Astrocyte (in vitro differentiated cells and primary cell): ENCODE measurements at places on chromosomes 7 and 10. TPM values are rescaled to one million over a fixed set of nuclear protein-coding genes. Genes with fewer than 3 reads are reported as not detected.
A peak's percentile ranks its signal among the peaks of the same experiment; 100 is the strongest.

The SLC18A3 gene
- total RNA-seq: 1.0 and 4.6 TPM in 2 replicates

GRCh38 chr7:138456220-138456619 is 3.8 kb upstream of the TRIM24 start:
- no peak for DNase-seq
- H3K27ac ChIP-seq: no peak overlapping the region
- no peaks in the 10 kb centered on the region for H3K27me3 ChIP-seq
- H3K4me3 ChIP-seq: no peak overlapping the region

DNA sequence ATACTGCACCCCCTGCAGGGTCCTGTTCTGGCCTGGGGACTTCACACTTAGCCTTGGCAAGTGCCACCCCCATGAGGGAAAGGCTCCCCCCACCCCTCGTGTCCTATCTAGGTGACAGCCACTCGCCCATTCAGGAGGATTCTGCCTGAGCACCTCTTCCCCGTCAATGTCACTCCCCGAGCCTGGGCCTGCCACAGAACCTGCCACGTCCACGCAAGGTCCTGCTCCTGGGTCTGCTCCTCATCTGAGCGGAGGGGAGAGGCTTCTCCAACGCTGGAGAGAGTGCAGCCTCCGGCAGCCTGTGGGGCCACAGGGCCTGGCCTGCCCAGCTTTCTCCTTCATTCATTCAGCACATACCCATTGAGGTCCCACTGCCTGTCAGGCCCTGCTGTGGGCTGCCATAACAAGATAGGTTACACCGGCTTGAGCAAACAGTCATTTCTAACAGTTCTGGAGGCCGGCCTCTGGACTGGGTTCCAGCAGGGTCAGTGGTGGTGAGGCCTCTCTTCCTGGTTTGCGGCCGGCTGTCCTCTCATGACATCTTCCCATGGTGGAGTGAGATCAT is 92.0 kb upstream of the RET start:
- H3K27ac ChIP-seq: no peak overlapping the region
- H3K4me3 ChIP-seq: no peak overlapping the region
- no peaks in the 10 kb centered on the region for H3K36me3 ChIP-seq

The CLIP2 gene
- 31.4 and 35.4 TPM in 2 replicates for total RNA-seq

The DNAH11 gene
- total RNA-seq: 0.43 and 0.72 TPM in 2 replicates

The LRIT1 gene
- total RNA-seq: not detected in 2 replicates

GRCh38 chr7:30001998-30002397 is 12.4 kb upstream of the SCRN1 start:
- H3K27me3 ChIP-seq: no peaks in the 10 kb centered on the region
- H3K36me3 ChIP-seq: no peaks in the 10 kb centered on the region
- H3K4me1 ChIP-seq: no peaks in the 10 kb centered on the region

DNA sequence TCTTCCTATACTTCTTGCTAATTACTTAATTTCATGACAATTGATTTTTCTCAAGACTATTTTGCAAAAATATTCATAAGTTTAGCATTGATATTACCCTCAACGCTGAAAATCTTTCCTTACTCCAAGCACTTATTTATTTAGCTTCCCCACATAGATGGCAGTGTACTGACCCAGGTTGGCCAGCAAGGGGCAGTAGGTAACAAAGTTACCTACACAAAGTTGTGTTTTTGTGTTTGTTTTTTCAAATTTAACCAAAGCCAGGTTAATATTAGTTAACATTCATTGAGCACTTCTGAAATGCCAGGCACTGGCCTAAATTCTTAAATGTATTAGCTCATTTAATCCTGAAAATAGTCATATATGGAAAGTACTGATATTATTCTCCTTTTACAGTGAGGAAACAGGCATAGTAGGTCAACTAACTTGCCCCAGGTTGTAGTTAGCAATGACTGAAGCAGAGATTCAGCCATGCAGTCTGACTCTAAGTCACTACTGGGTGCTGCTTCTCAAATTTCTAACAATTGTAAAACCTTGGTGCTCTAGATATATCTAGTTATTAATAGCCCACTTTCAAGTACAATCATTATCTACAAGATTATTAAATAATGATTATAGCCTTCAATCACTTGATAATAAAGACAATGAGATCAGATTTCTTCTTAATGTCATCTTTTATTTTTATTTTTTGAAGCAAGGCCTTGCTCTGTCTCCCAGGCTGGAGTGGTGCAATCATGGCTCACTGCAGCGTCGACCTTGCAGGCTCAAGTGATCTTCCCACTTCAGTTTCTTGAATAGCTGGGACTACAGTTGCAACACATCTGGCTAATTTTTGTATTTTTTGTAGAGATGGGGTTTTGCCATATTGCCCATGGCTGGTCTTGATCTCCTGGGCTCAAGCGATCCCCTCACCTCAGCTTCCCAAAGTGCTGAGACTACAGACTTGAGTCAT is 5.8 kb upstream of the GGCT start:
- H3K27me3 ChIP-seq: no peaks in the 10 kb centered on the region
- no peaks in the 10 kb centered on the region for H3K4me1 ChIP-seq
- peak; percentile 8 for DNase-seq
- H3K4me3 ChIP-seq: no peak overlapping the region

DNA sequence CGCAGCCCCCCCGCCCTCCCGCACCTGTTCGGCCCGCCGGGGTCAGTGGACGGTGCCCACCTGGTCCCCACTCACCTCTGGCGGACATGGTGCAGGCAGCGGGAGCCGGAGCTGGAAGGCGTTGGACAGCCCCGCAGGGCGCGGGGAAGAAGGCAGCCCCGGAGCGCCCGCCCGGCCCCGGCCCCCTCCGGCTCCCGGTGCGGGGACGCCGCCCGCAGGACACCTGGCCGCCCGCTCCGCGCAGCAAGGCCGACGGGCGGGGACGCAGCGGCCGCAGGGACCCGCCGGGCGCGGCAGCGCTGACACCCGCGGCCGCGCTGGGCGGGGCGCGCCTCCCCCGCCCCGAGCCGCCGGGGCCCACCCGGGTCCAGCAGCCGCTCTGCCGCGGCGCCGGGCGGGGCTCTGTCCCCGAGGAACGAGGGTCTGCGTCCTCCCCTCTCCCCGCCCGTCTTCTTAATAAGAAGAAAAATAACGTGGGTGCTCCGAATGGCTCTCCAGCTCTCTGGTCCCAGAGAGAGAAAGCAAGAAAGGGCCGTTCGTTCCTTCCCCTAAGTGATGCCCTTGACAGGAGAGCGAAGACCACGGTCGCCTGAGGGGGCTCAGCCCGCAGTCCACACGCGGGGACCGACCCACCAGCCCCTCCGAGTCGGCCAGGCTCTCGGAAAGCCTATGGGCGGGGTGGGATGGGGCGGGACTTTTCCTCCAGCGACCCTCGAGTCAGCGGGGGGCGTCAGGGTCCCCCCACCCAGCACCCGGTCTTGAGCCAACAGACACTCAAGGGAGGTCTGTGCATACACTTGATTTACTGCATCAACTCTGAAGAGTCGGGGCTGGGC is 53.4 kb upstream of the FHIP2A start:
- DNase-seq: no peak
- H3K36me3 ChIP-seq: no peaks in the 10 kb centered on the region
- H3K27ac ChIP-seq: no peak overlapping the region
- H3K4me3 ChIP-seq: peak overlapping the region; percentile 60
- peaks cover 12% of the 10 kb centered on the region for H3K4me1 ChIP-seq

The RSPH10B2 gene
- total RNA-seq: 0.29 and 0.59 TPM in 2 replicates

- H3K4me1 ChIP-seq: peaks cover 7% of the 10 kb centered on the region
- DNase-seq: no peak
- no peak overlapping the region for H3K4me3 ChIP-seq
- H3K36me3 ChIP-seq: no peaks in the 10 kb centered on the region
- peaks cover 6% of the 10 kb centered on the region for H3K27me3 ChIP-seq
Observed at GRCh38 chr10:44030132-44030531, 354.8 kb downstream of the CXCL12 start.

The CDC14C gene
- 0.14 and 0.17 TPM in 2 replicates for total RNA-seq

GRCh38 chr7:1032536-1033181 is 11.7 kb upstream of the GPR146 start:
- DNase-seq: no peak
- no peak overlapping the region for H3K4me3 ChIP-seq
- H3K36me3 ChIP-seq: no peaks in the 10 kb centered on the region
- peaks cover 10% of the 10 kb centered on the region for H3K4me1 ChIP-seq
- no peak overlapping the region for H3K27ac ChIP-seq

The ACSL5 gene
- 0.68 and 0.79 TPM in 2 replicates for total RNA-seq

DNA sequence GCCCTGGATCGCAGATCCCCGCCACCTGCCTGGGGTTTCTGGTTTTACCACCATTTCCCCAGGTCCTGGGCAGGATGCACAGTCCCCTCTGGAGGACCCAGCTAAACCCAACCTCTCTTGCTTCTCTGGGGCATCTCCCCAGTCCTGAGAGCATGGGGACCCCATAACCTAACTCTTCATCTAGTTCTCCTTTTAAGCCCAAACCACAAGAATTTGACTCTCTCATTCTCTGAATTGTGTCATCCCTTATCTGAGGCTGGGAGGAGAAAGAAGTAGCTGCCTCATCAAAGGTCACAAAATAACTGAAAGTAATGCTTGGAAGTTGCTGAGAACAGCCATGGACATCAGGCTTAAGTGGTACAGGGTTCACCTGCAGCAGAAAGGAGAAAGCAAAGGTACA is 159.9 kb downstream of the FGFR2 start:
- H3K4me1 ChIP-seq: no peaks in the 10 kb centered on the region
- no peak overlapping the region for H3K27ac ChIP-seq
- no peak overlapping the region for H3K4me3 ChIP-seq
- DNase-seq: no peak
- H3K27me3 ChIP-seq: no peaks in the 10 kb centered on the region
- no peaks in the 10 kb centered on the region for H3K36me3 ChIP-seq

DNA sequence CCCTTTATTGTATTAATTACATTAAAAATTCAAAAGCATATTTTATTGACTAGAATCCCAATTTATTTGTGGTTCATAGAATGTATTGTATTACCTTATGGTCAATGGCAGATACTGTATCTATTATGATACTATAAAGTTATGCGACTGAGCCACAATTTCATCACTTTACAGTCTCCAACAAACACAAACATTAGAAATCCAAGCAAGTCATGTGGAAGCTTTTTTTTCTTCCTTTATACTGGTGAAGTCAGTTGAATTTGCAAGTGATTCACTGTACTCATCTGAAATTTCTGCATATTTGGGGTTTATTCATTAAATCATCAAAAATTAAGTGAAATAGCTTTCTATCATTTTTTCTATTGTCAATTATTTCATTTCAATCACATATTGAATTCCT is 54.3 kb downstream of the BMPER start:
- no peaks in the 10 kb centered on the region for H3K27me3 ChIP-seq
- no peak overlapping the region for H3K4me3 ChIP-seq
- H3K27ac ChIP-seq: no peak overlapping the region
- H3K4me1 ChIP-seq: no peaks in the 10 kb centered on the region
- DNase-seq: no peak

GRCh38 chr10:114749510-114749909 is 72.1 kb upstream of the FHIP2A start:
- no peaks in the 10 kb centered on the region for H3K27me3 ChIP-seq
- H3K4me3 ChIP-seq: no peak overlapping the region
- no peak overlapping the region for H3K27ac ChIP-seq
- peaks cover 9% of the 10 kb centered on the region for H3K4me1 ChIP-seq
- H3K36me3 ChIP-seq: no peaks in the 10 kb centered on the region
- no peak for DNase-seq

- peaks cover 26% of the 10 kb centered on the region for H3K27me3 ChIP-seq
- H3K4me1 ChIP-seq: peaks cover 2% of the 10 kb centered on the region
- H3K27ac ChIP-seq: no peak within 1 kb of the TSS
- DNase-seq: no peak
Observed at GRCh38 chr10:13001041-13001886, at the start of gene CCDC3. CCDC3 (minus strand) TSS chr10:13001713; CDS start chr10:13001570, 143 bp downstream.

The GHRHR gene
- not detected in 2 replicates for total RNA-seq

GRCh38 chr10:48659790-48660189 is 24.9 kb upstream of the WDFY4 start:
- no peak for DNase-seq
- H3K27ac ChIP-seq: no peak overlapping the region
- no peak overlapping the region for H3K4me3 ChIP-seq
- peaks cover 11% of the 10 kb centered on the region for H3K27me3 ChIP-seq

- no peak for DNase-seq
- H3K4me3 ChIP-seq: no peak overlapping the region
- H3K4me1 ChIP-seq: peaks cover 30% of the 10 kb centered on the region
- H3K36me3 ChIP-seq: no peaks in the 10 kb centered on the region
Observed at GRCh38 chr7:51026341-51026740, 243.6 kb upstream of the GRB10 start.

DNA sequence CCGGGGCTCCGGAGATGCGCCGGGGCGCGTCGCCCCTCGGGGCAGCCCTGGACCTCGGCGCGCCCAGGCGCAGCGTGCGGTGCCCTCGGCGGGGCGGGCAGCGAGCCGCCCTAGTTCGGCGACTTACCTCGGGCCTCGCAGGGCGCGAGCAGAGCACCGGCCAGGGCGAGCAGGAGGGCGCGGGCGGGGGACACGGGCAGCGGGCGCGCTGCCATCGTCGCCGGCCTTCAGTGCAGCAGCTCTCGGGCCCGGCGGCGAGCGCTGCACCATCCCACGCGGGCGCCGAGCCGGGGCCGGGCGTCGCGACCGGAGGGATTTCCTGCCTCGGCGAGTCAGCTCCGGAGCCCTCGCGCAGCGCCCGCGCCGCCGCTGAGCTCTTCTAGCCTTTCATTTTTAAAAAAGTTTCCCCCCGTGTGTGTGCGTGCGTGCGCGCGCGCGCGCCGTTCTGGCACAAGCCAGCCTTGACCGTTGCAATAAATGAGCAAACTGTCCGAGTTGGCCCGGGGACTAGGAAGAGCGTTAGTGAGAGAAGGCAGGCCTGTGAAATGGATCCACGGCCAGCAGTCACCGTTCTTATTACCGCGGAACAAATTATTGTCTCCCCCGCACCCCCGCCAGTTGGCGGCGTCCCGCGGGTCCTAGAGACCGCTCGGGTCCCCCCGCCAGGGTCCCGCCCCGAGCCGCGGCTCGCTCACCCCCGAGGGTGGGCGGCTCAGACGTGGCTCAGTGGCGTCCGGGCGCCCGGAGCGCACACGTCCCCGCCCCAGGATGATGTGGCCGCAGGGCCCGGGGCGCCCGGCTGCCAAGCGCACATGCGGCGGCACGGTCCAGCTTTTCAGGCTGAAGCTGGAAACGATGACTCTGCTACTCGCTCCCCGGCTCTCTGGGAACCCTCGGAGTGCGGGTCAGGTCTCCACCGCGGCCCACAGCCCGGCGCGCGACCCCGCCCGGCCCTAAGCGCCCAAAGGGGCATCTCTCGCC is at the start of gene ADAM12:
Gene ADAM12 (minus strand): TSS at position 547 of the 981 bp plus-strand sequence. CDS start 332 bp downstream, at position 215.
- DNase-seq: peak; percentile 71
- no peaks in the 10 kb centered on the region for H3K36me3 ChIP-seq
- H3K27ac ChIP-seq: peak within 1 kb of the TSS; percentile 96
- no peaks in the 10 kb centered on the region for H3K27me3 ChIP-seq
- peak within 1 kb of the TSS; percentile 81 for H3K4me3 ChIP-seq
- peaks cover 38% of the 10 kb centered on the region for H3K4me1 ChIP-seq

The CELF2 gene
- total RNA-seq: 65.0 and 76.1 TPM in 2 replicates

The HOXA3 gene
- total RNA-seq: not detected in 2 replicates

- no peaks in the 10 kb centered on the region for H3K27me3 ChIP-seq
- no peak overlapping the region for H3K4me3 ChIP-seq
- no peak overlapping the region for H3K27ac ChIP-seq
- no peaks in the 10 kb centered on the region for H3K36me3 ChIP-seq
- DNase-seq: no peak
Observed at GRCh38 chr10:971613-972012, 16.6 kb upstream of the GTPBP4 start.

DNA sequence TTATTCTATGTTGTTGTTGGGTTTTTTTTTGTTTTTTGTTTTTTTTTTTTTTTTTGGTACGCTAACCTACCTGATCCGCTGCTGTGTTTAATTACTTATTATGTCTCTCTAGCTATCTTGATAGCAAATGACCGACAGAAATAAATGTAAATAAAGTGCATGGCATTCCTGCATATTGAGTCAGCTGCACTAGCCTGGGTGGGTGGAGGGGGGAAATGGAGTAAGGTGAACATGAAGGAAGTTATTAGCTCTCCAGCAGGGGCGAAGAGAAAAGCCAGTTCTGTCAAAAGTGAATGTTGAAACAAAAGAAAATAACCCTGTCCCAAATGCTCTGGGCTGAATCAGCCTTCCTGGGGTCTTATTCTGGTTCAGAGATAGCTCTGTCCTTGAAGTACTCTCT is 210.7 kb upstream of the MDFIC start:
- no peak overlapping the region for H3K4me3 ChIP-seq
- no peaks in the 10 kb centered on the region for H3K4me1 ChIP-seq
- no peaks in the 10 kb centered on the region for H3K36me3 ChIP-seq
